ENCODE measurements at places on chromosomes 12 and 14.
A peak's percentile ranks its signal among the peaks of the same experiment; 100 is the strongest.

- DNase-seq = no peak
Observed at GRCh38 chr12:104712968-104713367, 245.1 kb downstream of the SLC41A2 start.

DNA sequence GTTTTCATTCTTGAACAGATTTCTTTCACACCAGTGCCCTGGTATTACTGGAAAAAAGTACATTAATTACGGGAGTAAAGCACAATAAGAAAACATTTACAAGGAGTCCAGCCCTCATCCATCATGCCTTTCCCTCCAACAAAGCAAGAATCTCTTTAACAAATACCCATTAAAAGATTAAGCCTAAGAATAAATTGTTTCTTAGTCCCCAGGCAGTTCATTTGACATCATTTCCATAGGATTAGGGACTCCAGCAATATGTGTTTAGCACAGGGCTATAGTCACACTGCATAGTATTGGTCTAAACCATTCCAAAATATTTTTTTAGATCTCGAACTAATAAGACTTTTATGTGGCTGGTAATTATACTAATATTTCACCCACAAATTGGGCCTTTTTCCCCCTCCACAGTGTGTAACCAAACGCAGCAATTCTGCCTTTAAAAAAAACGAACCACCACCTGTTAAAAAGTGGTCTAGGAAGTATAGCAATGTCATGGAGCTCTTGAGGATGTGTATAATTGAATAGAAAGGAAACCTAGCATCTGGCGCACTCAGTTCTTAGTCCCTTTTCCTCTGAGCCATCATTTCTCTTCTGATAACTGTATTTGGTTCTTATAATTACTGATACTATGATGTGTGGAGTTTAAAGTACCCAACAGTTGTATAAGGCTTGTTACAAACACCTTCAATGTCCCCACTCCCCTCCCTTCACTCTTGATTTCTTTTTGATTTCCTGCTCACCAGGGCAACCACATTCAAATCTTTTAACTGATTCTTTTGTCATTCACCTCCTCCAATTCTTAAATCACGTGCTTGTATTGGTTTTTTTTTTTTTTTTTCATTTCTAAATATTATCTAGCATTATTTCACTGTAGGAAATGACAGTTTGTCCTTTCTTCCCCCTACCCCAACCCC lies 138.7 kb downstream of the ETV6 start:
- DNase-seq = no peak

DNA sequence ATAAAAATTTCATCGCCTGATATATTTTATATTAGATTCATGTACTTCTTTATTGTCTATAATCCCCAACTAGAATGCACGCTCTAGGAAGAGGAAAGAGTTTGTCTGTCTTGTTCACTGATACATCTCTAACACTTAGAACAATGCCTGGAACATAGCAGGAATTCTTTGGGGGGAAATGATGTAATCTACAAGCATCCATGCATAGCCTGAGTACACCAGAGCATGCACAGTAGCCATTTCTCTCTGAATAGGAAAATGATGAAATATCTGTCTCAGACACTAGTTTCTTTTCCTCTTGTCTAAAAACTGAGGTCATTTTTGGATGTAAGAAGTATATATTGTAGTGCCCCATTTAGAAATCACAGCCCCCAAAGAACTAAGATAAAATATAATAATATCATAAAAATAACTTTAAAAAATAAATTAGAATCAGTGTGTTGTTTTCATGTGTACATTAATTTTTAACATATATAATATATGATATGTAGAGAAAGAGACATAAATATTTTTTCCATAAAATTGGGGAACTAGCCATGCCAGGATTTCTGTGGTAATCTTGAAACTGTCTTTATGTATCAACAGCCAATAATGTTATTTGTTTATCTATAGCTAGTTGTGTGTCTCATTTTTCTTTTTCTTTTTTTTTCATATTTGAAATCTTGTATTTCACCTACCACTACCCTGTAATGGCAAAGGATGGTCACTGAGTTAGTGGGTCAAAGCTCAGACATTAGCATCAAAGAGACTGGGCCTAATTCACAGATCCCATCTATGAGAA lies 155.6 kb upstream of the TMCC3 start:
- DNase-seq = peak; percentile 34

- no peak for DNase-seq
Observed at GRCh38 chr14:103108749-103109207, 14.3 kb downstream of the EXOC3L4 start.

GRCh38 chr14:45145214-45145613 lies 9.5 kb downstream of the FANCM start:
- no peak for DNase-seq

All from GM04503 (cell line).